ENCODE measurements at places on chromosomes 7 and 10. TPM values are rescaled to one million over a fixed set of nuclear protein-coding genes. Genes with fewer than 3 reads are reported as not detected.

The NPFFR1 gene
- total RNA-seq: not detected

DNA sequence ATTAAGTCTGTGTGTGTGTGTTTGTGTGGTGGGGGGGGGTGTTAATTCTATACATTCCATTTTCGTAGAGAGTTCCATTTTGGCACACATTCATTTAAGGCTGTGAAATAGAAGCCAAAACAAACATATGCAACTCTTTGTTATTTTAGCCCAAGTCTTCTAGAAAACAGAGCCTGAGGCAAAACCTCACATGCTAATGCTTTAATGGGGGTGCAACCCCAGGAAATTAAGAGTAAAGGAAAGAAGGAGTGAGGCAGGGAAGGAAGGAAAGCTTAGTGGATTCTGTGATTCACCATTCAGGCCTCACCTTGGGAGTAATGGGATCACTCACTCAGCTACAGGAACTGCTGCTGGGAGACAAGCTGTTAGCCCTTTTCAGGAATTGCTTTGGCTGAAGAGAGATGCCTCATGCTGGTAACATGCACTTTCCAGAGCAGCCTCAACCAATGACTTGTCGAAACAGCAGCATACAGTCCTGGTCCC, 73.0 kb upstream of the CTTNBP2 start:
- no peak overlapping the region for H3K27ac ChIP-seq
- H3K4me3 ChIP-seq: no peak overlapping the region
- DNase-seq: no peak

GRCh38 chr10:63722537-63722936, 201.3 kb downstream of the REEP3 start:
- H3K36me3 ChIP-seq: no peaks in the 10 kb centered on the region
- no peak for DNase-seq
- H3K4me1 ChIP-seq: no peaks in the 10 kb centered on the region

DNA sequence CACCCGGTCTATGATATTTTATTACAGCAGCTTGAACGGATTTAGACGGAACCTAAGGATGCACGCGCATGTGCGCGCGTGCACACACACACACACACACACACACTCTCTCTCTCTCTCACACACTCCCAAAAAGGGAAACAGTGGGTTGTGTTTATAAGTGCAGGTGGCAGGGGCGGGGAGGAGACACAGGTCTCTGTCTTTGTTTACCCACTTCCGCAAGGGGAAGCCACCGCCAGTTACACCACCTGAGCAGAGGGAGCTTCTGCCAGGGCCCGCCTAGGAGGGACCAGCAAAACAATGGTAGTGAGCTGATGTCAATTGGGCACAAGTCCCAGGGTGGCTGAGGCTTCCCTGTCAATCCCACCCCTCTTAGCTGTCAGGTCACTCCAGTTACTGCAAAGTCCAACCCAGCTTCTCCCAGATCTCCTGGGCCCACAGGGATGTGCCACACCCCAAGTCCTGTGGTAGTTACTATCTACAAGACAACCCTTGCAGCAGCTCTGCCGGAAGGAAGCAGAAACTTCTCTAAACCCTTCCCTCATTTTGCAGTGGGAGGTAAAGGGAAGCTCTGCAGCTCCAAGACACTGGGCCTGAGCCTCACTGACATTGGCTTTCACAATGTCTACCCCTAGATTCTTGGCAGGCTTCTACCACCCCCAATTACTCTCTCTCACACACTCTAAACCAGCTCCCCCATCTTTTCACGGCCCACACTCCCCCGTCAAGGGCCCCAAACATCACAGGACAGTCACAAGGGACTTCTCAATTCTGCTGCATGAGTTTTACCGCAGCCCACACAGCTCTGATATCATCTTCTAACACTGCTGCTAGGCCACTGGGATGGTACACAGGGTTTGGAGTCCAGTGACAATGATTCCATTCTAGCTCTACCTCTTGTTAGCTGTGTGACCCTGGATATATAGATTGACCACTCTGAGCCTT, 17.6 kb downstream of the ANXA11 start:
- no peak overlapping the region for H3K27ac ChIP-seq
- H3K4me1 ChIP-seq: no peaks in the 10 kb centered on the region
- H3K36me3 ChIP-seq: no peaks in the 10 kb centered on the region
- no peaks in the 10 kb centered on the region for H3K27me3 ChIP-seq

- H3K27ac ChIP-seq: no peak overlapping the region
- no peak for DNase-seq
- H3K27me3 ChIP-seq: no peaks in the 10 kb centered on the region
- H3K4me3 ChIP-seq: no peak overlapping the region
Observed at GRCh38 chr10:59677253-59677831, 32.3 kb downstream of the SLC16A9 start.
